SJSA1 (cell line): ENCODE measurements at places on chromosomes 2 and 18.

- DNase-seq = no peak
Observed at GRCh38 chr2:160651416-160652200, 158.0 kb upstream of the RBMS1 start.

- DNase-seq = peak; percentile 34
Observed at GRCh38 chr2:45585267-45585861, 25.7 kb downstream of the SRBD1 start.

DNA sequence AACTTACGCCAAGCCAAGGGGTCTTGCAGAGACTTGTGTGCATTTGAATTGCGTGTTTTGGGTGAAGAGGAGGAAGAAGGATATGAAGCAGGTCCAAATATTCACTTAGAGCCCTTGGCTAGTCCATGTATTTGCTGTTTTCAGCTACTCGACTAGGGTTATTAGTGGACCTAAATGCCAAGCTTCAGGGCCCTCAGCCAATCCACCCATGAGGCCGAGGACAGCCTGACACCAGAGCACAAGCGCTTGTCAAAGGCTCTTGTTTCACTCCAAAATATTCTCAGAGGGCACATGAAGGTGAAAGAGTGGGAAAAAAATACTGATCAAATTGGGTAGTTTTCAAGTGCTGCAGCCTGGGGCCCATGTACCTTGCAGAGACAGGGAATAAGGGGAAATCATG lies 174.8 kb upstream of the ACAA2 start:
- no peak for DNase-seq

DNA sequence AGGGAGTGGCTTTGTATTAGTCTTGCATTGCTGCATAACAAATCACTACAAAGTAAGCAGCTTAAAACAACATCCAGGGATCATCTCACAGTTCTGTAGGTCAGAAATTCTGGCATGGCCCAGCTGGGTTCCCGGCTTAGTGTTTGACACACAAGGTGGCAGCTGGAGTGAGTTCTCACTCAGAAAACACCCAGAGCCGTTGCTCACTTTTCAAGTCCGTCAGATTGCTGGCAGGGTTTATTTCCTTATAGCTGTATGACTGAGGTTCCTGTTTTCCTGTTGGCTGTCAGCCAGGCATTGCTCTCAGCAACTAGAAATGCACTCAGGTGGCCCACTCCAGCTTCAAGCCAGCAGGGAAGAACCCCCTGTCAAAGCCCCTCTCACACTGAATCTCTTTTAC lies 324.1 kb downstream of the CCDC178 start:
- DNase-seq = no peak

- DNase-seq = no peak
Observed at GRCh38 chr2:174967691-174968260, 37.4 kb downstream of the CHN1 start.

GRCh38 chr2:76668279-76668678 lies 853.9 kb downstream of the LRRTM4 start:
- DNase-seq = no peak

DNA sequence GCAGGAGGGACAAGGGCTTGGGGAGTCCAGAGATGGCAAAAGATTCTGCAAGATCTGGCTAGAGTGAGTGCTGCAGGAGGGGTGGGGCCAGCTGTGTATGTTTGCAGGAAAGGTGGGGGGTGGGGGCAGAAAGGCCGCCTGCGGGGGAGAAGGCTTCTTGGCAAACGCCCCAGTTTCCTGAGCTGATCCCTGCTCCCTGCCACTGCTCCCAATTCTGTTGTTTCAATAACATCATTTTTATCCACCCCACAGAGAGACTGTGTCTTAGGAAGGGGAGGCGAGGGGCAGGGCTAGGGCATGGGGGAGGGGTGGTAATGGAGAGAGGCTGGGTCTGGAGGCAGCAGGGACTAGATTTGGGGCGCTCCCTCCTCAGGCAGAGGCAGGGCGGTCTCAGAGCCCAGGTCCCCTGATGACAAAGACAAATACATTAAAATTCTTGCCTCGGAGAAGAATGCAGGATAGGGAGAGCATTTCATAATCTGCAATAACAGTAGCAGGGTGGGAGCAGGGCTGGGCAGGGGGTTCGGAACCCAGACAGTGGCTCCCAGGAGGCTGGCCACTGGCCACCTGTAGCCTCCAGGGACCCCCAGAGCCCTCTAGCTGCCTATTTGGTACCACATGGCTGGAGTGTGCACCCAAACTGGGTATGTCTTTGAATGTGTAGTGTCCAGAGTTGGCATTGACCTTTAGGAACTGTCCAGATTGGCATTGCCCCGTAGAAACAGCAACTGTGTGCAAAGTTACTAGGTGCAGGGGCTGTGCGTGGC lies 2.1 kb upstream of the WNT6 start:
- DNase-seq = no peak
